ENCODE measurements at places on chromosomes 2 and 18.
A peak's percentile ranks its signal among the peaks of the same experiment; 100 is the strongest.

GRCh38 chr2:192398236-192398635 lies 203.5 kb upstream of the TMEFF2 start:
- ATAC-seq = no peak

DNA sequence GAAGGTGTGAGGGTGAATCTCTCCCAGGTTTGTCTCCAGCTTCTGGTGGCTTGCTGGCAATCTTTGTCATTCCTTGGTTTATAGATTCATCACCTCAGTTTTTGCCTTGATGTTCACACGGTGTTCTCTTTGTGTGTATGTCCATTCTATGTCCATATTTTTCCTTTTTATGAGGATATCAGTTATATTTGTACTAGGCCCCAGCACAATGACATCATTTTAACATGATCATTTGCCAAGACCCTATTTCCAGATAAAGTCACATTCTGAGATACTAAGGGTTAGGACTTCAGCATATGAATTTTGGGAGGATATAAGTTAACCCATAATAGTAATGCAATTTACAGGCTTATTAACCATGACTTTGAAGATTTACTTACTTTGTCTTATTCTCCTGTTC lies 649.0 kb downstream of the CPS1 start:
- ATAC-seq = no peak

DNA sequence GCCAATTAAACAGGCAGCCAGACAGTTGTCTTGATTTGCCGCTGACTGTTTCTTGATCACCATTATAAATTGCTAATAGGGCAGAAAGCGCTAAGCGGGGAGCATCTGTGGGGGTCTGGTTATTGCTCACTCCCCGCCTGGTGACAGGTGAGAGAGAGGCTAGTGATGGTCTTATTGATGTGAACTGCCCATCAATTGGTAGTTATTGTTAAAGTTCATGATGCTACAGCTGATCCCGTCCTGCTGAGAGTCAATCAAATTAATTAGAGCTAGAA lies 148.5 kb downstream of the LNPK start:
- ATAC-seq = no peak

GRCh38 chr2:239348563-239349452 lies 52.0 kb downstream of the HDAC4 start:
- ATAC-seq = no peak

DNA sequence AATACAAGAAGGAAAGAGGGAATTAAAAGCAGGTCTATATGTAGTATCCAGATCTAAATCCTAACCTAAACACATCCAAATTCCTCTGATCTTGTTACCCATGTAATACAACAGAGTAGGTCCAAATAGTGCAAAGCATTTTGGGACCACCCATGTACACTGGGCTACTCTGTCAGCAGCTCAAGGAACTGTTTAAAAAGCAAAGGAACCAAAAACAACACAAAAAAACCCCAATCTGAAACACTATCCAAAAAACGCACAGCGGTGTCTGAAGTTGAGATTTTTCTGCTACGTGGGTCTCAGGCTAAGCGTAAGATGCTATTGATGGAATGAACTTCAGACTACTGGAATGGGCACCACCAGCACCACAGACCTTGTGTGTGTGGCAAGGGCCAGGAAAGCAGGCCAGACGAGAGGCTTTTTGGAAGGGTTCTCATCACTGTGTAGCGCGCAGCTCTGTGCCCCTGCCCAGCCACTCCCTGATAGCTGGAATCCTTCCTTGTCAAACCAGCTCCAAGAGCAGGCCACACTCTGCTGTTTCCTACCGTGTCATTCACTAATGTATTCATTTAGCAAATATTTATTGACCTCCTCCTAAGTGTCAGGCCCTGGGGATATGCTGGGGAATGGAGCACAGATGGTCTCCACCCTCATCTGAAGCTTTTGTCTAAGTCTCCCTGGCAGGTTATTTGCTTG lies 101.4 kb downstream of the COLEC12 start:
- ATAC-seq = no peak

DNA sequence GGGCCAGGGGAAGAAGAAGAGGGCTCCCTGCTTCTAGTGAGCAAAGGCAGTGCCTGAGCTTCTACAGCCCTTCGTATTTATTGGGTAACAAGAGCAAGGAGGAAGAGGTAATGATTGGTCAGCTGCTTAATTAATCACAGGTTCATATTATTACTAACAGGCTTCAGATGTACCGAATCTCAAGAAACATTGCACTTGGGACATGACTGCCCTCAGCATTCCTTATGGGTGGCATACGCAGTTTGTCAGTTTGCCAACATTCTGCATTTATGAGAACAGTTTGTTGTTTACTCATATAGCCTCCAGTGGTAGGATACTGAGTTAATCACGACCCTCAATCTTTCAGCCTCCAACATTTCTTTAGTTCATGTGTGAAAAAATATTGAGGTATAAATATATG lies 84.5 kb downstream of the HIBCH start:
- ATAC-seq = no peak

DNA sequence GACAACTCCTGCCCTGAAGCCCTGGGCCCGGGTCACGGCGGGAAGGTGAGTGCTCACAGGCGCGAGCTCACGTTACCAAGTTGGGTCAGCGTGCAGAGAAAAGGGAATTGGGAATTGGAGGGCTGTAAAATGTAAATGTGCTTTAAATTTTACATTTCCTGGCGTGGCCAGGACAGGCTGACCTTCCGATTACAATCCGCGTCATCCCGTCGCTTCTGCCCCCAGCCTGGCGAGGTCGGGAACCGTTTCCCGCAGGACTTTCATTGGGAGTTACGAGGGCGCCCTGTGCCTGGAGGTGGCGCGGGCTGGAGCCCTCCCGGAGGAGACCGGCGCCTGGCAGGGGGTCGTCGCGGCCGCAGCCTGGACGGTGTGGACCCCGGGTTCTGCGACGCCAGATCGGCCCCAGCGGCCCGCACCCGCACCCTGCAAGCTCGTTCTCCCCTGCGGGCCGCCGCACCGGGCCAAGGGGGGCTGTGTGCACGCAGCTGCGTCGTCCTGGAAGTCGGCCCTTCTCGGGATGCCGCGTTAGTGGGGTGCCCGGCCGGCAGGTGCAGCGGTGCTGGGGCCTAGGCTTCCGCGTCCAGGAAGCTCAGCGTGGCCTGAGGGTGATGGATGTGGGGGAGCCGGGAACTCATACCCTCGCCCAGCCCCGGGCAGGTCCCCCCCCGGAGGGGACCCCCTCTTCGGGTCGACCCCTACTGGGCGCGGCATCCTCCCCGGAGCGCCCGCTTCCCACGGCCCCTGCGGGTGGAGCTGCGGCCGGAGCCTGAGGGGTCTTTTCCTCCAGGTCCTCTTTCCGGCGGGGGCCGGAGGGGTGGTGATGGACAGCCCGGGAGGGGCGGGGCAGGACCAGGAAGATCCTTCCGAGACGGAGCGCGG lies 63.9 kb downstream of the LRRFIP1 start:
- peak; percentile 53 for ATAC-seq

GRCh38 chr18:46711444-46711863 lies 45.4 kb downstream of the ST8SIA5 start:
- ATAC-seq = no peak

- no peak for ATAC-seq
Measured at GRCh38 chr18:65568866-65569265, 181.9 kb upstream of the CDH7 start.

GRCh38 chr2:48175254-48175653 lies 269.0 kb upstream of the FBXO11 start:
- no peak for ATAC-seq

DNA sequence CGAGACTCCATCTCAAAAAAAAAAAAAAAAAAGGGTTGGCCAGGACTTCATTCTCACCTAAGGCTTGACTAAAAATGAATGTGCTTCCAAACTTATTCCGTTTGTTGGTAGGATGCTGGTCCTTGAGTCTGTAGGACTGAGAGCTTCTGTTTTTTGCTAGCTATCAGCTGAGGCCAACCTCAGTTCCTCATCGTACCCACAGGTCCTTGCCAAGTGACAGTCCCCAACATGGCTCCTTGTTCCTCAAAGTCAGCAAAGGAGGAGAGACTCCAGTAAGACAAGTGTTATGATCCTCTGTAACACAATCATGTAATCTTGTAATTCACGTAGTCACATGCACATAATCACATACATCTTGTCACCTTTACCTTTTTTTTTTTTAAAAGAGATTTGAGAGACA lies 37.0 kb downstream of the HAUS1 start:
- no peak for ATAC-seq

DNA sequence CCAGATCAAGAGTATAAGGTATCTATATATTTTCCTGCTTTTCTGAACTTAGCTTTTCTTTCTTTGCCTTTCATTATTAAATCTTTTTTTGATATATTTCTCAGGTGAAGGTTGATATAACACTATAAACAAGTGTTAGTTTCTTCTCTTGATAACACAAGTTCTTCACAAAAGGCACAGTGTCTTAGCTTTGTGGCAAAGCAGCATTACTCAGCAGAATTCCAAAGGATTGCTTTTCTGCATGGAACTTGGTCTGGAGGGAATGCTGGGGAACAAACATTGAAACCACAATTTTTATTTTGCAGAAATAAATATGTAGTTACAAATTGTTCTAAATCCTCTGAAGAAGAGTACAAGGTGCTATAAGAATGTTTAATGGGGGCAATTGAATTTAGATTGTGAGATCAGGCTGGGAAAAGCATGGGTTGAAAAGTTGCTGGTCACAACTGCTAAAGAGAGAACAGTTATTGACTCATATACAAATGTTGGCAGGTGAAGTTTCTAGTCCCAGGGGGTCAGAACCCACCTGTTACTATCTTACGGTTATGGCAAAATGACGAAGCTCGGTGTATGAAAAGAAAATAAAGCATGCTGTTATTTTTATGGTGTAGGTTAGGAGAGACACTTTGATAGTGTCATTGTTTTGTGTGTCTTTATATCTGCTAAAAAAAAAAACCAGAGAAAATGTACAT lies 68.2 kb downstream of the UBR3 start:
- ATAC-seq = no peak

GRCh38 chr2:233124421-233125080 lies 64.4 kb downstream of the INPP5D start:
- no peak for ATAC-seq

DNA sequence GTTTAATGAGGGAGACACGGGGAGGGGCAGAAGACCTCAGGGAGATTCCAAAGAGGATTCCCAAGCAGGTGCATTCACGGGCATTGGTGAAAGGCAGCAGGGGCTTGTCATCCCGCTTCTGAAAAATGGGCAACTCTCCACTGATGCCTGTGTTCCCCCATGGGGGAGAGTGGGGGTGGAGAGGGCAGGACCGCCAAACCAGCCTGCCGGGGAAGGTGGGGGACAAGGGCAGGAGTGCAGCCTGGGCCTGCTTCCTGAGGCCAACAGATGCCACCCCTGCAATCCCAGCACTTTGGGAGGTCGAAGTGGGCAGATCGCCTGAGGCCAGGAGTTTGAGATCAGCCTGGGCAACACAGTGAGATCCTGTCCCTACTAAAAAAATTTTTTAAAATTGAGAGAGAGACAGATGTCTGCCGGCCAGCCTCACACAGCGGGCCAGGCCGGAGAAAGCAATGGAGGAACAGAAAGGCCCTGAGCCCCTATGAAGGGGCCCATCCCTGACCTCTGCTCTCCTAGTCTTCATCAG lies 44.8 kb upstream of the UBE2F start:
- ATAC-seq = no peak

GRCh38 chr2:189147361-189147760 lies 32.2 kb downstream of the COL5A2 start:
- ATAC-seq = no peak

GRCh38 chr2:99706735-99707134 lies 216.9 kb upstream of the REV1 start:
- ATAC-seq = no peak

DNA sequence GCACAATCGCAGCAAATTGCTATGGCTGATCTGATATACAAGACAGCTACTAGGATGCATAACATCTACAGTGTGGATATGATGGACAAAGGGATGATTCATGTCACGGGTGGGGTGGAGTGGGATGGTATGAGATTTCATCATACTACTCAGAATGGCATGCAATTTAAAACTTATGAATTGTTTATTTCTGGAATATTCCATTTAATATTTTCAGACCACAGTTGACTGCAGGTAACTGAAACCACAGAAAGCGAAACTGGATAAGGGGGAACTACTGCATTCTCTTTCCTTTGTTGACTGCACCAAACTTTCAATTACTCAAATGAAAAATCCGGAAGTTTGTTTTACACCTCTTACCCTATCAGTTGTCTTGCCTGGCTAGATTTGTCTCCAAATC lies 94.4 kb upstream of the NEUROD1 start:
- ATAC-seq = 0 out of 3 replicates have a peak, but pooled peaks have one; percentile 14

- no peak for ATAC-seq
Measured at GRCh38 chr2:55860832-55861231, 62.8 kb downstream of the EFEMP1 start.

DNA sequence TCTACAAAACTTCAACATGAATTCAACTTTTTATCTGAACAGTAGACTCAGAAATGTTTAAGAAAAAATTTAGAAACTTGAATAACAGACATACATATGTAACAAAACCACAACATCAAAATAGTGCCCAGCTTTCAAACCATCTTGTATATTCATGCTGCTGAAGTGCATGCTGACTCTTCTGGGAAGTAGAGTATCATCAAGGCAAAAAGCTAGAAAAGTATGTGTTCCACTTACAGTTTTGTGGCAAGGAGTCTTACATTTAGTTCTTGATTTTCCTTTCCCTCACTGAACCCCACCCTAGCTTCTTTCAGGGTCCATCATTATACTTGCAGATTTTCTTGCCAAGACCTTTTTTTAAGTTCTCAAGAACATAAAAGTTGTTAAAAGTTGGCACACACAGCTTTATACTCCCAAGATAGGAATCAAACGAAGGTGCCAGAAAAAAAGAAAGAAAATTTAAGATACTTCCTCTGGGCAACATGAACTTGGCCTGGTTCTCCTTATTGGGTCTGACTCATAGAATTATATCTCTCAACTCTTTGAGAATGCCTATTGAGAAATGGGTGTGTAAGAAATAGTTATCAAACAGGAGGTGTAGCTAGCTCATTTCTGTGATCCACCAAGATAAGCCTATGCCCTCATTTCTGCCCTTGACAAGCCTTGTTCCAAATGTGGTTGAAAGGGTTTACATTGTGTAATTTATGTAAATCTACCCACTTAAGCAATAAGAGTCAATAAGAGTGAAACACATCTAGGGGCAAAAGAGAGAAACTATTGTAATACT lies 667.6 kb upstream of the ACVR2A start:
- no peak for ATAC-seq

DNA sequence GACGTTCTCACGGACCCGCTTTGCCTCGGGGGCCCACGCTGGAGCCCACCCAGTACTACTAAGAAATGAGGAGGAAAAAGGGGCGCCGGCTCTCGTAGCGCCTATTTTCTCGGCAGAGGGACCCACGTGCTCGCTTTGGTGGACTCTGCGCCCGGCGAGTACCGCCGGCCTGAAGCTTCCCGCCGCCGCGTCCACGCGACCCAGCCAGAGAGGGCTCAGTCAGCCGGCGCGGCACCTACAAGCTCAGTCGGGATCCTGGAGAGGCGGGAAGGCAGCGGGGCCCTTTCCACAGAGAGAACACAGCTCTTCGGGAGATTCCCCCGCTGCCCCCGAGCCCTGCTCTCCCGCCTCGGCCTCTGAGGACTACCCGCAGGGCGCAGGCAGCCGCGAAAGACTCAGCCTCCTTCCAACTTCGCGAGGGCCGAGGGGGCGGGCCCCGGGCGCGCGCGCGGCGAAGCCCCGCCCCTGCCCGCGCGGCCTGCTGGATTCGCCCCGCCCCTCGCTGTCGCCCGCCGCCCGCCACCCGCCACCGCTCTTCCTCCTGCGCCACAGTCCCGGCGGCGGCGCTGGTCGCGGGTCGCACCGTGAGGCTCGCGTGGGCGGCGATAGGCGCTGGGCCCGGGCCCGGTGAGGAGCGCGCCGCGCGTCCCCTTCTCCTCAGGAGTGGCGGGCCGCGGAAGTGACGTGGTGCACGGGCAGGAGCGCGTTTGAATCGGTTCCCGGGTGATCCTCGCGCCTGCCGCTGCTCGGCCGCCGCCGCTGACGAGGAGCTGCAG lies at the start of gene SMCHD1:
Gene SMCHD1, plus strand, starts transcription at position 549 of the 776 bp plus-strand sequence. CDS start 350 bp downstream, outside the sequence.
- ATAC-seq = peak; percentile 77
